NB4 (cell line): ENCODE measurements at places on chromosomes 12 and 14.

DNA sequence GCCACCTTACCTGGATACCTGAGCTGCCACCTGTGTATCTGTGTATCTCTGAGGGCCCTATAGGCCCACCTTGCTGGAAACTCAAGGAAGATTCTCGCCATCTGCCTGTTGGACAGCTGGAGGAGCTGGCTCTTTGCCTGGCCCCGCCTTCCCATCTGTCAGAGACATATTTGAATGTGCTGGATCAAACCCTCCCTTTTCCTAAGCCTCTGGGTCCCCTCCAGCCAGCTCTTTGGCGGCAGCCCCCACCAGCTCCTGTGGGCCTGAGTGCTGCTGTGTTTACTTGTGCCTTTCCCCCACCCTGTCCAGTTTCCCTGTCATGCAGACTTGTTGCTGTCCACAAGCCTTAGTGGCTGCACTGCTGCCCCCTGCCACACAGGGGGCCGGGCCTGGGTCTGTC lies 55.9 kb upstream of the SRSF5 start:
- DNase-seq: no peak

DNA sequence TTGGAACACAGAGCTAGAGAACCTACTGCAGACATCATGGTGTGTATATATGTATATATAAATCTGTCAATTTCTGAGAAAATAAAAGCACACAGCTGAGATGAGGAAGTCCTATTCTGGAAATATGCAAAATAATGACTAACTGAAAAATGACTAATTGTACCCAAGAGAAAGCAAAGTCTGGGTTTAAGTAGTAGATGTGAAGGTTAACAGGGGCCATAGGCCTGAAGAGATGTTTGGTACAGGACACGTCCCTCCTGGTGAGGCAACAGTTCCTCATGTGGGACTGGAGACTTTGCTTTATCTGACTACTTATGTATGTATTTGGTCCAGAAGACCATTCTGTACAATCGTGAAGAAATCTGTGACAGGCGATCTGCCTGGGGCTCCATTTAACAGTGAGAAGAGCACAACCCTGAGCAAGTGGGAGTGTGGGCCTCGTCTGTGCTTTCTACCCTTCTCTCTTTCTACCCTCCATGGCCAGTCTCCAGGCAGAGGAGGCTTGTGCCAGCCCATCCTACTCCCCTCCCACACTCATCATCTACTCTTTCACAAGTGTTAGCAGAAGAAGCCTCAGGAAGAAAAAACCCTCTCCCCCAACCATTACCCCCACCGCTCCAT lies 67.5 kb downstream of the SLC41A2 start:
- DNase-seq: peak; percentile 14

GRCh38 chr12:116092162-116092561 lies 185.3 kb downstream of the MED13L start:
- no peak for DNase-seq

DNA sequence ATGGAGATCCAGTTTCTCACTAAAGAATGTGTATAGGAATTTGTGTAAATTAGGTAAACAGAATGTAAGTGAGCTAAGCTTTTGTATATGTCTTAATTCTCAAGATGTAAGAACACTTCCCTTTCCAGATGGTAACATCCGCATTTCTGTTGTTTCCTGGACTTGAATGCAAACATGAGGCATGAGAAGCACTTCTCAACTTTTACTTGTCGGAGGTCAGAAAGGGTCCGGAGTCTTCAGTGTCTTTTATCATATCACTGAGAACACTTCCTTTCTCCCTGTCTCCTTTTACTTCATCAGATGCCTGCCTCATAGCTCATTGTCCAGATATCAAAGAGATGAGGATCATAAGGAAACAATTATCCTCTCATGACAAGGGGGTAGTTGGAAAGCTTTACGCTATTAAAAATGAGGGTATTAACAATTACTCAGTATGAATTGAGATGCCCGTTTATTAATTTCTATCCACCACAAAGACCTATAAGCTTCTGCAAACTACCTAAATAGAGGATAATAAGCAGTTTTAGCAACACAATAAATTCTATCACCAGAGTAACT lies 214.1 kb upstream of the FLRT2 start:
- DNase-seq: no peak

- peak; percentile 22 for DNase-seq
These were observed 135.7 kb upstream of the SYT10 start for GRCh38 chr12:33575346-33575745.

- DNase-seq: peak; percentile 57
These were observed 601 bp downstream of the ZNF839 start for GRCh38 chr14:102320033-102320660.

GRCh38 chr12:117743761-117744160 lies 225.0 kb downstream of the KSR2 start:
- DNase-seq: no peak

GRCh38 chr12:47534695-47535094 lies 171.1 kb downstream of the RPAP3 start:
- peak; percentile 27 for DNase-seq

DNA sequence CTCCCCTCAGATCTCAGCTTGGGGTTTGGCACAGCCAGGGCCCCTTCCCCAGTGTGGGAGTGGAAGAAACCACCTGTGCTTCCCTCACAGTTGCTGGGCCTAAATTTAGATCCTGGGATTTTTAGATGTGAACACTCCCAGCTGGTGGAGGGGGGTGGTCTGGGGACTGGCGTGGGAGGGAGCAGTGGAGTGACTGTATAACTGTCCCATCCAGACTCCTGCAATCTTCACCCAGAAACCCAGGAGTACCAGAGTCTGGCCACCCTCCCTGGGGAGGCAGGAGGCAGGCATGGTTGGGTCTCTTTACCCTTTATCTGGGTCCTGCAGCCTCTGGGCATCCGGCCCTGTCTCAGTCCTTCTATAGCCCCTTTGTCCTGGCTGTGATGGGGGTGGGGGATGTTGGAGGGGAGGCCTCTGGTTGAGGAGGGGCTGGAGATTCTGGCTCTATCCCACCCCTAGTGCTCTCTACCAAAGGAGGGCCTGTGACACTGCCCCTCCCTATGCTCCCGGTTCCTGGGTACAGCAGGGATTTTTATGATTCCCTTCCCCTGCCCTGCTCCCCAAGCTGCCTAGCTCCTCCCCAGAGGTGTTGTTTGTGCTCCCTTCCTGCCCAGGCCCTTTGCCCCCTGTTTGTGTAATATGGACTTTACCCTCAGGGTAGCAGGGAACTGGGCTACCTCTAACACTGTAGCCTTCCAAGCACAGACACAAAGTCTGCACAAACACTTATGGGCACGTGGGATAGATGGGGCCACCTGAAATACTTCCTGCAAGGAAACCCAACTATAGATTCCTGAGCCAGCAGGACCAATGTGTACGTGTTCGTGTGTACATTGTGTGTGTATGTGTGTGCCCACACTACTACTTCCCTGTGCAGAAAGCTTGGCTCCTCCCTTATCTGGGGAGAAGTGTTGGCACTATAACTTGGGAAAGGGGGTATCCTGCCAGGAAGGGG lies 1.7 kb downstream of the ERBB3 start:
- no peak for DNase-seq

- no peak for DNase-seq
These were observed 5.1 kb downstream of the EVL start for GRCh38 chr14:100070310-100070709.

GRCh38 chr12:81114226-81114625 lies 36.3 kb downstream of the ACSS3 start:
- no peak for DNase-seq

DNA sequence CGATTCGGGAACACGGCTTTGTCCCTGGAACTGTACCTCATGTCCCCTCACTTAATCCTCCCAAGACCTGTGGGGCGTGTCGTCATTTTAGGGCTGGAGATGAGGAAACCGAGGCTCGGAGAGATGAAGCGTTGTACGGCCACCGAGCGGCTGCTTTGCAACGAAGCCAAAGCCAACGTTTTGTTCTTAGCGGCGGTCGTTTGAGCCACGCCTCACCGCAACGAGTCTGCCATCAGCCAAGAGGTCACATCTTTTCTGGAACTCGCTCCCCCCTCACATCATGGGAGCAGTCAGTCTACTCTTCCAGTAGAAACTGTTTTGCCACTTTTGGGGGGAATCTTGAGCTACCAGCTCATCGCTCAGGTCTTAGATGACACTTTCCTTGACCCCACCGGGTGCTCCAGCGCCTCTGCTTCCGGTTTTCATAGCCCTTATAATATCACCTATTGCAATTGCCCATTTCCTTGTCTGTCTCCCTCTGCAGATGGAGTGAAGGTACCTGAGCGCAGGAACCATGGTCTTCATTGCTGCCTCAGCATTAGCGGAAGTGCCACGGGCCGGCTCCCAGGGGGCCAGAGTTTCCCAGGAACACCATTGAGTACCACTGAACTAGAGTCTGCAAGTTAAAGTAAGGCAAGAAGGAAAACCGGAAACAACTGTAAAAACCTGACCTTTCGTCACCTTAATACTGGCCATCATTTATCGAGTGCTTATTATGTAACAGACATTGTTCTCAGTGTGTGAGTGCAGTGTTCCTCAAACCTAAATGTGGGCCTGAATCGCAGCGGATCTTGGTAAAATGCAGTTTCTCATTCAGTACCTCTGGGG lies 19.6 kb downstream of the NINJ2 start:
- peak; percentile 72 for DNase-seq

GRCh38 chr12:78645956-78646355 lies 218.6 kb upstream of the SYT1 start:
- DNase-seq: no peak

DNA sequence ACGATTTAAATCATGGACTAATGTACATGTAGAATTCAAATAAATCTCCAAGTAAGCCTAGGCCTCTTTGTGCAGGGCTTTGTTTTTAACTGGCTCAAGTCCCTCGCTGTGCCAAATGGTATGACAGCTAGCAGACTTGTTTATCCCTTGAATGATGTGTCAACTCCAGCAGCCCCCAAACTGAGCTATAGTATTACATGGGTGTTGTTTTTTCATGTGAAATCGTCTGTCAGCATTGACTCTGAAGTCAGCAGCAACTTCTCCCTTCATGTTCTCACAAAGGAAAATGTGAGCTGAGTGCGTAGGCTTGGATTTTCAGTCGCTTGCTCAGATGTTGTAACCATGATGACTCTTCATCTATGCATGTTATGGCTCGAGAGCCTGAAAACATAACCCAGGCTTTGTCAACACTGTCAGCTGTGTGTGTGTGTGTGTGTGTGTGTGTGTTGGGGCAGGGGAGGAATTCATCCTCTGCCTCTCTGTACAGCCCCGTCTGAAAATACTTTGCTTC lies 73.3 kb downstream of the PTHLH start:
- no peak for DNase-seq

GRCh38 chr12:123741937-123742572 lies 20.0 kb upstream of the DNAH10 start:
- peak; percentile 81 for DNase-seq

GRCh38 chr14:24070285-24071143 lies 848 bp upstream of the CPNE6 start:
- DNase-seq: peak; percentile 28

DNA sequence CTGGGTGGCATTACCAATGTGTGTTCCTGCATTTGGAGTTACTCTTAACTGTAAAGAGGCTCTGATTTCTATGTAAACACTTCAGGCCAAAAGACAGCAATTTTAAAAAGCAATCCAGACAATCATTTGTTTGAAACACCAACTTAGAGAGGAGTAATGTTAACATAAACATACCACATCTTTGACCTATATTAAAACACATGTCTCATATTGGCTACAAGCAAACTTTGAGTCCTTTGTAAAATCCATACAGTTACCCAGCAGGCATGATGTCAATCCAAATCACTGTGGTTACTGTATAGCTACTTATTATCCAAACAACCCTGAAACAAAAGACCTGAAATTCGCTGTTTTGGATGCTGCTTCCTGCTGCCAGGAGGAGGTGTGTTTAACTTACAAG lies 7.5 kb upstream of the G2E3 start:
- no peak for DNase-seq

GRCh38 chr12:62008703-62009102 lies 251.5 kb upstream of the USP15 start:
- DNase-seq: no peak

GRCh38 chr14:68664225-68664681 lies 128.6 kb downstream of the ZFP36L1 start:
- no peak for DNase-seq

GRCh38 chr12:86931714-86932113 lies 675.5 kb upstream of the MGAT4C start:
- no peak for DNase-seq

- DNase-seq: peak; percentile 85
These were observed 3.0 kb downstream of the ETV6 start for GRCh38 chr12:11652351-11653040.

DNA sequence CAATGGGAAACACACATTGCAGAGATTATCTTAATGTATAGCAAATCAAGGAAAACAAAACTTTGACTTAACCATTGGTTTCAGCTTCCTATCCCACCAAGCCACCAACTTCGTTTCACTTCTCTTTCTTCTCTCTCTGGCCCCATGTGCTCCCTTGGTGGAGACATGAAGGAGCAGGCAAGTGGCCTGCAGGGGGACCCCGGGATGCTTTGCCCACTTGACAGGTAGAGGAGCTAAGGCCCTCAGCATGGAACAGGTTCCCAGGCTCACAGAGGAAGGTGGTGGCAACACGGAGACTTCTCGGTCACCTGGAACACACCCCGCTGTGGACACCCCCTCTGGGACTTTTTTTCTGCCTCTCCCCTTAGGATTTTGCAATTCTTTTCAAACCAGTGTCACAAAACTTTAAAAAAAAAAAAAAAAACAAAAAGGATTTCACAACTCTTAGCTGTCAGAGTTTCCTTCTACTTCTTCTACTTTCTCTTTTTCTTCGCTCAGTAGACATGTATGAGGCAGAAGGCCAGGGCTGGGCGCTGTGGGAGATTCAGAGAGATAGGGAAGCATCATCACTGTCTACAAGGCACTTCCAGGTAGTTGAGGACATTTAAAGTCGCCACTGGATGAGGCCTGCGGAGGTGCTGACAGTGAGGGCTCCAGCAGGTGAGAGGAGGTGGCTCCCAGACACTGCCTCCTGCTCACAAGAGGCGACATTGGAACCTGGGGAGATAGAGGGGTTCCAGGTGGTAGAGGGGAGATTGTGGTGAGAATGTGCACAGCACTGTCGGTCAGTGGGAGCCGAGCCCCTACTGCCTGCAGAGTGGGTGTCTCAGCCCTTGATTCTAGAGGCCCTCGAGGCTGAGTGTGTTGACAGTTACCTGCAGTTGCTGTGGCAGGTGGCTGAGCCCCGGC lies 119.6 kb downstream of the GCH1 start:
- DNase-seq: peak; percentile 80

GRCh38 chr12:103334466-103334865 lies 161.3 kb downstream of the C12orf42 start:
- no peak for DNase-seq

DNA sequence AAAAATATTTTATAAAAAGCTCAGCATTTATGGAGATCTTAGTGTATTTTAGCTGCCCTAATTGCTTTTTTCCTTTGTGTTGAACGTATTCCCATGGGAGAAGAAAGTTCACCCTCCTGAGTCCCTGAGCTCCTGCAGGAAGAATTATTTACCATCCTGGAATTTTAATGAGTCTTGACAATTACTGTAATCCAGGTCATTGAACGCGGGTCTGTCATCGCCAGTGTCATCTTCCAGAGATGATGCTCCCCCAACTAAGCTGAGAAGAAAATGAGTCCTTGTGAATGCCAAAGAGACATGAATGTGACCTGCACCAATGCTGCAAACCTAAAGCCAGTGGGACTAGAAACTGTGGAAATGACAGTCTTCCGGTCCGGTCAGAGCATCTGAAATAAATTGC lies 129.5 kb downstream of the FBXL14 start:
- DNase-seq: no peak

GRCh38 chr14:43983721-43984120 lies 523.4 kb downstream of the FSCB start:
- no peak for DNase-seq
